Diencephalon (tissue), 1 donor: ENCODE measurements at places on chromosomes 3 and 15. TPM values are rescaled to one million over a fixed set of nuclear protein-coding genes. Genes with fewer than 3 reads are reported as not detected.

Gene ZNF501
- total RNA-seq, result 22.4 TPM

Gene NUP210
- total RNA-seq, result 11.1 TPM

Gene PRSS50
- not detected for total RNA-seq

Gene MYRIP
- total RNA-seq, result 13.8 TPM

Gene GOLGA6L7
- not detected for total RNA-seq

Gene ASB14
- total RNA-seq, result 0.69 TPM

Gene ZNF106
- total RNA-seq, result 63.9 TPM
